ENCODE measurements at places on chromosomes 16 and 17.

DNA sequence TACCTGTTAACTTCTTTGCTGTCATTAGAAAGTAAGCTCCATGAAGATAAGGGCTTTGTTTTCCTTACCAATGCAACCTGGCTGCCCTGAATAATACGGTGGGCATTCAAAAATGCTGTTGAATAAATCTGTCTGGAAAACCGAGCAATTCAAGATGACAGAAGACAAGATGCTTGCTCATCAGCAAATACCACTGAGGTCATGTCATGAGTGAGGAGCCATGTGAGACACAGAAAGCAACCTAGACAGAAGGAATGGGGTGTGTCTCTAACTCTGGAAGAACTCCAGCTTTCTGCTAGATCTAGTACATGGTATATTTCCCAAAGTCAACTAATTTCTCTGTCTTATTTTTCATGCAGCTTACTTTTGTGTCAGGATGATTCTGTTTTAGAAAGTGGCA is 64.2 kb downstream of the STH start:
- DNase-seq = no peak

- DNase-seq = no peak
These were observed 16.7 kb downstream of the DRC7 start for GRCh38 chr16:57711346-57711745.

DNA sequence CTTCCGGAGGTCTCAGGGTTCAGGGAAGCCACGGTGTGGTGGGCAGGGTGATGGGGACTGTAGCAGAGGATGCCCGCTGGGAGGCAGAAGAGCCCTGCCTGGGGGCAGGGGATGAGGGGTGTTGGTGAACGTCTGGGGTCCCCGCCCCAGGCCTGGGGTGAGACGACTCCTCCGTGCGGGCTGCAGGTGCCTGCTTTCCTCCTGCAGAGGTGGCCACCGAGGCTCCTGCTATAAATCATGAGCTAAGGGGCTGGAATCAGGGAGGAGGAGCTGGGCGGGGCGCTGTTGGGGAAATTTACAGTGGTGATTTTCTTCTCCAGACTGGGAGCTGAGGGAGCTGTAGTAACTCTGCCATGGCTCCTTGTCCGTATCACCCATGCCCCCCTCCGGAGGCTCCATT is 167.0 kb downstream of the MRM1 start:
- no peak for DNase-seq

DNA sequence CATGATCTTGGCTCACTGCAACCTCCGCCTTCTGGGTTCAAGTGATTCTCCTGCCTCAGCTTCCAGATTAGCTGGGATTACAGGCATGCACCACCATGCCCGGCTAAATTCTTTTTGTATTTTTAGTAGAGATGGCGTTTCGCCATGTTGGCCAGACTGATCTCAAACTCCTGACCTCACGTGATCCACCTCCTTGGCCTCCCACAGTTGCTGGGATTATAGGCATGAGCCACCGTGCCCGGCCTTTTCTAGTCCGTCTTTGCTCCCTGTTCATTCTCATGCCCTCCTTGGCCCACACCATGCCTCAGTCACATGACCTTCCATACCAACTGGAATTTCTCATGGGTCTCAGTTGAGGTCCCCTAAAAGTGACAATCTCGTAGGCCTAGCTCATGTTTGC is 86.9 kb downstream of the SNX29 start:
- no peak for DNase-seq
